ENCODE measurements at places on chromosomes 2 and 18. TPM values are rescaled to one million over a fixed set of nuclear protein-coding genes. Genes with fewer than 3 reads are reported as not detected.

DNA sequence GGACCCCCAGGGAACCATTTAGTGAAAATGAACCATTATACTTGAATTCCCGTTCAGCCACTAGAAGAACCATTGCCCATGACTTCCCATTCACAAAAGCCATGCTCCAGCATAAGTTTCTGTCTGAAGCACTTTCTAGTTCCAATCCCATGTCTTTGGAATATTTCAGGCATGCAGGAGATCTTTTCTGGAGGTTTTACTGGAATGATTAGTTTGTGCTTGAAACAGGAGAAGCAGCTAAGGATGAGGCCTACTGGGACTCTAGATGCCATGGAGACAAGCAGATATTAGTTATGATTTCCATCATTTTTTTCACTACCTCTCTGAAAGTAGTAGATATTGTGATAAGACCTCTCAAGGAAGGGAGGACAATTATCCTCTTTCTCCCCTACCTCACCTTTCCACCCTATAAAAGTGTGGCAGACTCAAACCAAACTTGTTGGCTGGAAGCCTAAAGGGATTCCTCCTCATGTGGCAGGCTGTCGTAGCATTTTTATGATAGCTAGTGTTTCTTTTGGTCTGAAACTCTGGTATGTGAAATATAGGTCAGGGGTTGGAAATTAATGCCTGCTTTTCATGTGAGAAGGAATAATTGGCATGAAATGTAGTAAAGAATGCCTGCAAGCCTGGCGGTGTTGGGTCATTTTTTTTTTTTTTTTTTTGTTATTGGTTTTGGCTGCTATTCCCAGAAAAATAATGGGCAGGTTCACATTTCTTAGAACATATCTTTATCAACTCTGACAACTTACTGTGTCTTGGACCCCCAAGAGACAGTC is 29.3 kb upstream of the MMADHC start:
- no peak for DNase-seq

Gene UNC80
- not detected for total RNA-seq

Gene VAMP8
- not detected for total RNA-seq

Gene CD207
- total RNA-seq: not detected

Gene SCG2
- 0.26 TPM for total RNA-seq

Data from HFFc6 (cell line).